ENCODE measurements at places on chromosomes 4 and X.

DNA sequence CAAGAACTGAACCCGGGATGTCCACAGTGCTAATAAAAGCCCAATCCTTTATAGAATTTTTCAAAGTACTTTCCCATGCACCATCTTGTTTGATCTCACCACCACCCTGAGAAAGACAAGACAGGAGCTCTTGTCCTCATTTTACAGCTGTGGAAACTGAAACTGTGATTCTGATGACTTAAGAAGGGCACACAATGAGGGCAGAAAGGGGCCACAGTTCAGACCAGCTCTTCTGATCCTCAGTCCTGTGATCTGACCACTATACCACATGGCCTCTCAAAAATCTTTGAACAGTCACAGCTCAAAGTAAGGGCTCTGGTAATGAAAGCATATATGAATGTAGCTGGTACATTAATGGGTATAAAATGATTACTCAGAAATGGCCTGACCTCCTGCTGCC is 127.3 kb upstream of the CPEB2 start:
- DNase-seq: no peak

DNA sequence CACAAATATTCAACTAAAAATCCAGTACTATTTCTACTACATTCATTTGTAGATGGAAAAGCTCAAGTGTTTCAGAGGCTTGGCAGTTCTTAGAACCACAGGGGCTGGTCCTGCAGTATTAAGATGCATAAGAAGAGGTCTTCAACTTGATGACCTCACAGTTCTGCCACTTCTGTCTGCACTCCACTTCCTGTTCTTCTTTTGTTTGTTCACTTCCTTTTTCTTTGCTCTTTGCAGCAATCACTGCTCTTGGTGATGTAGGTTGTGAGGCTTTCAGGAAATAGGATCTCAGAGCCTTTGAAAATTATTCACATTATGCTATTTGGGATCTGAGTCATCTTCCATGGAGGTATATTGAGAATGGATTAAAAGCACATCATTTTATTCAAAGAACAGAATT is 602.0 kb upstream of the CPEB2 start:
- no peak for DNase-seq

GRCh38 chrX:154138857-154139256 is 5.2 kb upstream of the OPN1LW start:
- DNase-seq: no peak

DNA sequence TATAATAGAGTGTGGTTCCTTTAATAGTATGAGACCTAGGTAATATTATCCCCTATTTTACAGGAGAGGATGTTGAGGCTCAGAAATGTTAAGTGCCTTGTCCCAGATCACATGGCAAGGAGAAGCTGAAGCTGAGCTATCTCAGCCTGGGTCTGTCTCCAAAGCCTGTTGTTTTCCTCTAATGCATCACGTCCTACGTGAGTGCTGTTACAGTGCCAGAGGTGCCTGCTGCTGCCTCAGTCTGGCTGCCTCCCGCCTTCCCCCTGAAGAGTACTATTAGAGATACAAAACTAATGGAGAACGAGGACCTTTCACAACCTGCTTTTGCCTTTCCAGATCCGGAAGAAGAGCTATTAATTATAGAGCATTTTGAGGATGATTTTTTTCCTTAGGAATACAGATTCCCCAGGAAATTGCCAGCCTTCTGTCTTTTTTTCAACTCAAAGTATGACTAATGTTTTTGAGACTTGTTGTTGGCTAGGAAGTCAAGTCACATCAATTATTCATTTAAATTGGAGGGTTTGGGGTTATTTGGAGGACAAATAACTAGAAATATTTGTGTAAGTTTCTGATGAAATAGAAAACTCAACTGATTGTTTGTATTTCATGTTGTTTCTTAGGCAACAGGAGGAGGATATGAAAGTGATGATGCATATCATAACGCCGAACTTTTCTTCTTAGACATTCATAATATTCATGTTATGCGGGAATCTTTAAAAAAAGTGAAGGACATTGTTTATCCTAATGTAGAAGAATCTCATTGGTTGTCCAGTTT is 43.9 kb upstream of the MTMR1 start:
- no peak for DNase-seq

DNA sequence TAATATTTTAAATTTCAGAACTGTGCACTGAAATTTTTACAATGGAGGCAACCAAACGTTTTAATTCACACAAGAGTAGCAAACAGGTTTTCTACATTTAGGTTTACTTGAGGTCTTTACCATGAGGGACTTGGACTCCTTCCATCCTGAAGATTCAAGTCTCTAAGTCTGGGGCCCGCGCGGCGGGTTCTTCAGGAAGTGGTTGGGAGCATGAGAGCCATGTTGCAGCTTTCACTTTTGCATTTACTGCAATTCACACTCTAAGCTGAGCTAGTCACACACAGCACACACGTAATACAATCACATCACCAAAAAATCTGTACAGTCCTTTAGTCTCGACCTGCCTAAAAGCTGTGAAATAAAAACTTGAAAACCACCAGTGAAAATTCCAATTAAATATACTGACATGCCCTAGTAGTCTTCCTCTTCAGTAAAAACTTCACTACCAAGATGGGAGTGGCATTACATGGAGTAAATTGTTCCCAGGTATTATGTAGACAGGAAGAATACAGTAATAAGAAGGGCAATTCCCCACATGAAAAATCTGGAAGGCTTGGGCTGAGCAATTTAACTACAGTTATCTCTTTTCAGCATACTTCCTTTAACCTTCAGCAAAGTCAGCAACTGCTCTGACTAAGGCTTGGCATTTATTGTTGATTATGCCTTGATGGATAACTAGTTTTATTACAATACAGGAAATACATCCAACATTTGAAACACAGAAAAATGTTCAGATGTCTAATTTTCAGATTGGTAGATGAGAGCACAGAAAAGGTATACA is 571.1 kb upstream of the DIPK2B start:
- peak; percentile 72 for DNase-seq

- no peak for DNase-seq
Observed at GRCh38 chr4:2977211-2978088, 14.1 kb downstream of the GRK4 start.

- no peak for DNase-seq
Observed at GRCh38 chr4:104429150-104429741, 65.4 kb downstream of the CXXC4 start.

DNA sequence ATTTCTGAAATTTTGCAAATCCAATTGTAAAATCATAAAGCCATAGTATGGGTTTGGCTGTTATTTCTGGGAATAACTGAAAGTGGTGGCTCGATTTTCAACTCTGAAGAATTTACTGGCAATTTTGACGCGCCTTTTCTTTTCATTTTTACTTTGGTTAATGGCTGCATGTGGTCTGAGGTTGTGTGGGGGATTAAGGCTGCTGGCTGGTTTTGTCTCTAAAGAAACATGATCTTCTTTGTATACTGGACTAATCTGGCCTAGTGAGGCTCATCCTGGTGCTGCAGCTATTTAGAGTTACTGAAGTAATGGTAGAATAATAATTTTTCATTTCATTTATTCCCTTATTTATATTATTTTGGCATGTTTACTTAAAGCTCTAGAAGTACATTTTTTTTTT is 164.0 kb downstream of the RNF150 start:
- DNase-seq: no peak

DNA sequence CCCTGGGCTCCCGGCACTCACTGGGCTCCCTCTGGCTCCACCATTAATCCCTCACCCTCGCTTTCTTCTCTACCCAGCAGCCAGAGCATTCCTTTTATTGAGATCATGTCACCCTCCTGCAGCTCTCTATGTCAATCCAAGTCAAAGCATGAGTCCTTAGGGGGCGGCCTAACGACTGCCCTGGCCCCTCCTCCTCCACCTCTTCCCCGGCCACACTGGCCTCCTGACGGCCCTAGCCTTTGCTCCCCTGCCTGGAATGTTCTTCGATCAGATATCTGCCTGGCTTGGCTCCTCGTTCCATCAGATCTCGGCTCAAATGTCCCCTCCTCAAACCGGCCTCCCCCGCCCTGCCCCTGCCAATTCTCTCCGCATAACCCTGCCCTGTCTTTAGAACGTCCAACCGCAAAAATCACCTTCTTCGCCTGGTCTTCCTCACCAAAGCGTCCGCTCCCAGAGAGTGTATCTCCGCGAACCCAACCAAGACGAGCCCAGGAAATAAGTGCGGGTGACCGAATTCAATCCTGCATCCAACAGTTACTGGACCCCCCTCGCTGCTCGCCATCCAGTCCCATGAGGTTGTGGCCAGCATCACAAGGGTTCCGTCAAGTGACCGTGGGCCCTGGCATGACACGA is 722 bp upstream of the PNCK start:
- no peak for DNase-seq

DNA sequence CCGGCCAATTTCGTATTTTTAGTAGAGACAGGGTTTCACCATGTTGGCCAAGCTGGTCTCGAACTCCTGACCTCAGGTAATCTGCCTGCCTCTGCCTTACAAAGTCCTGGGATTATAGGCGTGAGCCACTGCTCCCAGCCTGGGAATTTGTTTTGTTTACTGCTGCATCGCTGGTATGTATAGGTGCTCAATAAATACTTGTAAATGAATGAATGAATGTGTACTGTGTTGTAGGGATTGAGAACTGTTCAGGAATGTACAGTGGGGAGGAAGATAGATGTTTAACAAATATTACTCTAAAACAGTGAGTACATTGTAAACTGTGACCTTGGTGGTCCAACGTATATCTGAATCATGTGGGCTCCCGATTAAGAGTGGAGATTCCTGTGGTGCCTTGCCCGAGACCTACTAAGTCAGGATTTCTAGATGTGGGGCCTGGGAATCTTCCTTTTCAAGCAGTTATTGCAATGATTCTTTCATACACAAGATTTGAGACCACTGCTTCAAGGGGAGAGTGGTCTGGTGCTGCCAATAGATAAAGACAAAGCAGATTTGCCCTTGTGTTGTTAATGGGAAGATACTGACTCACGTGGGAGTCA is 41.0 kb downstream of the WWC2 start:
- no peak for DNase-seq
